ENCODE measurements at places on chromosomes 1 and 21. TPM values are rescaled to one million over a fixed set of nuclear protein-coding genes. Genes with fewer than 3 reads are reported as not detected.
A peak's percentile ranks its signal among the peaks of the same experiment; 100 is the strongest.

OR2T33 gene
- total RNA-seq = not detected

OR6K3 gene
- not detected for total RNA-seq

FAAH gene
- total RNA-seq = 6.6 TPM

- H3K27ac ChIP-seq = no peak overlapping the region
- H3K36me3 ChIP-seq = no peaks in the 10 kb centered on the region
- H3K4me1 ChIP-seq = no peaks in the 10 kb centered on the region
- H3K27me3 ChIP-seq = peaks cover 27% of the 10 kb centered on the region
Observed at GRCh38 chr1:20373764-20374163, 83.1 kb downstream of the VWA5B1 start.

DNA sequence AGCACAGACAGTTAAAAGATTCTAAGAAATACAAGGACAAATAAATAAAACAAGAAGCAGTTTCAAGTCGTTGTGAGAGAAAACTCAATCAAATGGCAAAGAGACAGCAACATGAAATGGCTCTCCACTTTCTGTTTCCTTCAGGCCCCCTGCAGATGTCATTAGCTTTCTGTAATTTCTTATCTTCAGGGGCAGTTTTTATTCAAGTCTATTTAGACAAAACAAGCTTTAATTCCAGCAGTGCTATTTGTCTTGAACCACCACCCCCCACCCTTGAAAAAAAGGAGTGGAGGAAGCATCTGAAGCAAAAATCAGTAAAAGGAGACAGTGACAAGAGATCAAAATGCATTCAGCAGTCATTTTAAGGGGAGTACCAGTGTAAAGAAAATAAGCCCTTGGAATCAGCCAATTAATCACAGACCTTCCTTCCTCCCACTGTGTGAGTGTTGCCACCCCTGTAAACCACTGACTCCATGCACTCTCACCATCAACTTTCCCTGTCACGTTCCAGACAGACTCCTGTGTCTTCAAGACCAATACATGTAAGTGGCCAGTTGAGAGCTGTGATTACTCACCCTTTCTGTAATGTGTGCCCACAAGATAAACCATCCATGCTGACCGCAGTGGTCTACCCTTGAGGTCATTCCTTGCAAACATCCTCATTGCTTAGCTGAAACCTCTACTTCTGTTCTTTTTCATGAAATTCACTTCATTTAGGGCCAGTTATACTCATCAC, 136.1 kb upstream of the HOOK1 start:
- peaks cover 9% of the 10 kb centered on the region for H3K4me1 ChIP-seq
- H3K4me3 ChIP-seq = no peak overlapping the region
- H3K36me3 ChIP-seq = no peaks in the 10 kb centered on the region
- H3K27me3 ChIP-seq = no peaks in the 10 kb centered on the region
- no peak overlapping the region for H3K27ac ChIP-seq
- no peak for DNase-seq

CHRM3 gene
- not detected for total RNA-seq

DNA sequence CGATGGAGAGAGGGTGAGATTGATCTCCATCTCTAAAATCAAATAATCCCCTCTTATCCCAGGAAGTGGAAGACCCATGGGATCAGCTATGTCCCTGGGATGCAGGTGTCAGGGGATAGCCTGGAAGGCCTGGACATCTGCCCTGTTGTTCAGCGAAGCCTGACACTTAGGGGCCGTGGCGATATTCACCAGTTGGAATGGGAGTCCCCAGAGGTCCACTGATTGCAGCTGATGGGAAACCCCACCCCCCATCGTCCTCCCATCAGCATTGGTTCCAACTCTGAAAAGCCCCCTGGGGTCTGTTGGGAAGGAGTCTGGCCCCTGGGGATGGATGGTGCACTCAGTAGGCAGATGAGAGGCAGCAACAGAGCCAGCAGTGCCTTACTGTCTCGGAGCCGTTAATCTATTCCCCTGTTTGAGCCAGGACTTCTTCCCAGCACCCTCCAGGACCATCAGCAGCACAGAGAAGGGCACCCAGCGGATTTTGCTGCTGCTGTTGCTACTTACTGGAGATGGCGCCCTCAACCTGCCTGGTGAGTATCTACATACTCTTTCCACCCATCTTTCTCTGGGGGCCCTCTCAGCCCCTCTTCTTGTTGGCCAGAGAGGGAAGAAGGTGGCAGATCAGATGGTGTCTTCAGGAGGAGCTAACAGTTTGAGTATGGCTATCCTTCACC, 13.4 kb downstream of the CATSPER4 start:
- H3K4me3 ChIP-seq = no peak overlapping the region
- no peak overlapping the region for H3K27ac ChIP-seq
- no peak for DNase-seq
- H3K4me1 ChIP-seq = peaks cover 7% of the 10 kb centered on the region
- no peaks in the 10 kb centered on the region for H3K36me3 ChIP-seq

DNA sequence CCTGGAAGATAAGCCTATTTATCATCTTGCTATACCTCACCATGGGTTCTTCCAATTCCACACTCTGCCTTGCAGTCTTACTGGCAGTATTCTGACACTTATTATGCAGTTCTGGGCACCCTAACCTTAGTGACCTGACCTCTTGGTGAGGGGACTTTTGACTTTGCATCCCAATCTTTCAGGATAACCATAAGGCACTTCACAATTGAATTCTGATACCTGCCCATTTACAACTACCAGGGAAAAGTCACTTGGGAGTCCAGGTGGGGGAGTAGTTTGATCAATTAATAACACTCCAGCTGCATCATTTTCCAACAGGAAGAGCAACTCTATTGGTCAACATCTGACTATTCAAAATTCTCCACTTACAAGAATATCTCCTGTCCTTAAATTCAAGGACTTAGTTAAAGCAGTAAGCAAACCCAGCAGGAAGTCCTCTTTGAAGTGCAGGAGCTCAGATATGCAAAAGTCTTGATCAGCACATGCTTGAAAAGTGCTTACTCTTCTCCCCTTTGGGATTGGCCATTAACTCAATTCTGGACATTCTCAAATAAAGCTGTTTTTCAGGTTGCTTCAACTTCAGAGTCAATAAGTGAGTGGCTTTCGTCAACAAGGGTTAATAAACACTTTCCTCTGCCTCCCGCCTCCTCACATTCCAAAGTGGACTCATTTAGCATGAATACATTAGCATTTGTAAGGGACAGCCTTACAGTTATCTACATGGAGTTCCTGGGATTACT, 177.4 kb upstream of the NRIP1 start:
- H3K27ac ChIP-seq = no peak overlapping the region
- no peak for DNase-seq
- peaks cover 12% of the 10 kb centered on the region for H3K27me3 ChIP-seq
- no peak overlapping the region for H3K4me3 ChIP-seq

GRCh38 chr1:29700491-29700890, 464.2 kb downstream of the PTPRU start:
- no peak for DNase-seq
- no peaks in the 10 kb centered on the region for H3K36me3 ChIP-seq
- peaks cover 21% of the 10 kb centered on the region for H3K27me3 ChIP-seq
- no peak overlapping the region for H3K4me3 ChIP-seq

DNA sequence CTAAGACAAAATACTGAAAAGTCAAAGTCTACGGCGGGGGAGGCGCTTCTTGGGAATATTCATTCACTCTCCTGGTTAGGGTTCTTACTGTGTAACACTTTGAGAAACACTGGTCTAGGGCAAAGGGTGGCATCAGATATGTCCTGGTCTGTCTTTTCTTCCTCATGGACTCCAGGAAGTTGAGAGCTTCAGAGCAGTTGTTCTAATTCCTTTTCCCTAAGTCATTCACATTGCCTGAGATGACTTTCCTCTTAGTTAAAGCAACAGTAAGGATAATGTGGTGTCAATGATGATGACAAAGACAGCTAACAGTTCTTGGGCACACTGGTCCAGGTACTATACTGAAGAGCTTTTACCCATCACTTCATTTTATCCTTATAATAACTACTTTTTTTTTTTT, 27.0 kb downstream of the FGGY start:
- peaks cover 9% of the 10 kb centered on the region for H3K4me1 ChIP-seq
- H3K4me3 ChIP-seq = no peak overlapping the region
- H3K27ac ChIP-seq = no peak overlapping the region
- H3K27me3 ChIP-seq = no peaks in the 10 kb centered on the region
- peaks cover 10% of the 10 kb centered on the region for H3K36me3 ChIP-seq
- DNase-seq = no peak

DNA sequence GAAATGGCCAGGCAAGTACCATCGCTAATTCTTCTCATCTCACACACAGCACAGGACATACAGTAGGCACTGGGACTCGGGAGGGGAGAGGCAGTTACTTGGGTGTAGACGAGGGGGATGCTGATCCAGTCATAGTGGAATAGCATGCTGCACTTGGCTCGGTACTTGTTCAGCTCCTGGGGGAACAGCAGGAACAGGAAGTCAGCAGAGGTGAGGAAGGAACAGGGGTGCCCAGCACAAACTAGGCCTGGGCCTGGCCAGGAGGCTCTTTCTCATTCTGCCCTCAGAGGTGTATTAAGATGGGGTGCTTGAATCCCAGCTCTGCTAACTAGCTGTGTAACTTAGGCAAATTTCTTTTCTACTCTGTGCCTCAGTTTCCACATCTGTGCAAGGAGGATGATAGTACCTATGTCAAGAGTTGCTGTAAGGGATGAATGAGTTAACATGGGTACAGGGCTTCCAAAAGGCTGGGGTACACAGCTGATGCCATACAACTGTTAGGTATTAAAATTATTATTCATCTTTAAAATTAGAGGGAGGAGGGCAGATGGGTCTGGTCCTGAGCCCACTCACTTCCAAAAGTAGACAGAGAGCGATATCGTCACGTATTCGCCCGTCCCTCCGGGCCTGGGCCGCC, 2.4 kb downstream of the BEST4 start:
- peaks cover 28% of the 10 kb centered on the region for H3K4me1 ChIP-seq
- peak overlapping the region; percentile 51 for H3K27ac ChIP-seq
- H3K4me3 ChIP-seq = peak overlapping the region; percentile 70
- no peak for DNase-seq
- H3K36me3 ChIP-seq = peaks cover 9% of the 10 kb centered on the region
- H3K27me3 ChIP-seq = no peaks in the 10 kb centered on the region

GRCh38 chr1:66752000-66752592, at the start of gene DYNLT5:
DYNLT5 (plus strand) TSS chr1:66752459; CDS start chr1:66754659, 2,200 bp downstream.
- peaks cover 38% of the 10 kb centered on the region for H3K27me3 ChIP-seq
- H3K27ac ChIP-seq = no peak within 1 kb of the TSS
- H3K4me3 ChIP-seq = peak within 1 kb of the TSS; percentile 64
- H3K4me1 ChIP-seq = peaks cover 17% of the 10 kb centered on the region

BSND gene
- total RNA-seq = not detected

ALG14 gene
- 3.9 TPM for total RNA-seq

- H3K4me1 ChIP-seq = peaks cover 5% of the 10 kb centered on the region
- no peak overlapping the region for H3K4me3 ChIP-seq
- no peaks in the 10 kb centered on the region for H3K27me3 ChIP-seq
- H3K27ac ChIP-seq = no peak overlapping the region
Observed at GRCh38 chr1:109263234-109263596, 13.9 kb downstream of the CELSR2 start.

DNA sequence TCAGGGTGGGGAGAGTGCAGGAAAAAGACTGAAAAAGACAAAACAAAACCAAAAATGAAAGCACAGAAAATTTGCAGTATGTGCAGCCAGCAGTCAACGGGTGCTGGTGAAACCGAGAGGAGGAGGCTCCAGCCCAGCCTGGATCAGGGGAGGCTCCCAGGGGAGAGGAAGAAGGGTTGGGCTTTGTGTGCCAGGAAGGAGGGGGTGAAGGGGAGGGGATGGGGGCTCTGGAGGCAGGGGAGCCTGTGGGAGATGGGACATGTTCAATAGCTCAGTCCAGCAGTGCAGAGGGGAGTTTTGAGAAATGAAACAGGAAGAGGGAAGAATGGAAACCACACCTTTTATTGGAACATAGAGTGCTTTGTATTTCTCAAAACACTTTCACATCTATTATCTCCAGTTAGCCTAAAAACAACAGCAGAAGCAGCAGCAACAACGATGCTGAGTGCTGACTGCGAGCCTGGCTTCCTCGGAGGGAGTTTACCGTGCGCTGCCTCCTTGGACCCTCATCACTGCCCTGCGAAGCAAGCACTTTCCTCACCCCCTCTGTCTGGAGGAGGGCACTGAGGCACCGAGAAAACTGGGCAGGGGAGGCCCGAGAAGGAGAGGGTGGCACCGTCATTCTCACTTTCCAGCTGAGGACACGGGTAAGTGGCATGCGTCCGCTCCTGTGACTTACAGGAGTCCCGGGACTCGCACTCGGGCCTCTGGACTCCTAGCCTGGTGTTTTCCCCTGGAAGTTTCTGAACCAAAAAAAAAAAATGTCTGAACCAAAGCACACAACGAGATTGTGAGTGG, 62.9 kb downstream of the MDM4 start:
- H3K4me1 ChIP-seq = peaks cover 16% of the 10 kb centered on the region
- peaks cover 9% of the 10 kb centered on the region for H3K36me3 ChIP-seq
- DNase-seq = no peak
- no peaks in the 10 kb centered on the region for H3K27me3 ChIP-seq
- peak overlapping the region; percentile 65 for H3K27ac ChIP-seq

HFM1 gene
- total RNA-seq = 0.29 TPM

DNA sequence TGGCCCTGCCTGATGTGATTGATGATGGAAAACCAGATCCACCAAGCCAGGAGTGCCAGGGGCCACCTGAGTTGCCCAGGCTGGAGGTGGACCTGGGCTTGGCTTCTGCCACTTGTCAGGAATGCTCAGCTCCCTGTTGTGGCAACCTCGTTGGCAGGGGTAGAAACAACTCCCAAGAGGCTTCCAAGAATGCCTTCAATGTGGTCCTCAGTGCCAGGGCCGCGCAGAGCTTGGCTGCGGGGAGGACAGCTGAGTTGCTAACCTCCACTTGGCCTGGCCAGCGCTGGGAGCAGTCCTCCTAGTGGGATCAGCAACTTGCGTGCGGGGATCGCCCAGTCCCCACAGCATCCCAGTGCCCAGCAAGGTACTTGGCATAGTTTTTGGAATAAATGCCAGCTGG, 9.0 kb downstream of the MYOM3 start:
- H3K4me3 ChIP-seq = no peak overlapping the region
- no peak overlapping the region for H3K27ac ChIP-seq
- no peaks in the 10 kb centered on the region for H3K27me3 ChIP-seq
- H3K4me1 ChIP-seq = no peaks in the 10 kb centered on the region
- DNase-seq = no peak
- no peaks in the 10 kb centered on the region for H3K36me3 ChIP-seq

DNA sequence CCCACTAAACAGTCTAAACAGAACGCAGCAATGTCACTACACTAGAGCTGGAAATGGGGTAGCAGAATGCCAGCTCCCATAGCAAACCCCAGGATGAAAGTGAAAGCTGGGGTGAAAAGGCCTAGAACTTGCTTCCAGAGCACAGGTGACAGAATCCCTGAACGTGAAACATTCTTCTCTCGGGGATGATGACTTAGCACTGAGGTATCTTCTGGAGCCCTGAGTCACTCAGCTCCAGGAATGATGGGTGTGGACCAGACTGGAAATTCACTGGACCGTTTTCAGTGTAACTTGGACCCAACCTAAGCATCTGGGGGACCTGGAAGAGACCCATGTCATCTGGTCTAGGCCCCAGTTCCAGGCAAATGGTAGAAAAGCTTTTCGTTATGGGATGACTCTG, 108.9 kb downstream of the CDC7 start:
- no peak overlapping the region for H3K27ac ChIP-seq
- DNase-seq = no peak
- no peaks in the 10 kb centered on the region for H3K27me3 ChIP-seq
- H3K36me3 ChIP-seq = no peaks in the 10 kb centered on the region
- no peak overlapping the region for H3K4me3 ChIP-seq

Data from natural killer cell treated with Interleukin-12 subunit alpha and Interleukin-12 subunit beta and Interleukin-15 and Interleukin-18, amount 100 ng/mL, for 72 hours (primary cell).